ENCODE measurements at places on chromosomes 6 and 20.

DNA sequence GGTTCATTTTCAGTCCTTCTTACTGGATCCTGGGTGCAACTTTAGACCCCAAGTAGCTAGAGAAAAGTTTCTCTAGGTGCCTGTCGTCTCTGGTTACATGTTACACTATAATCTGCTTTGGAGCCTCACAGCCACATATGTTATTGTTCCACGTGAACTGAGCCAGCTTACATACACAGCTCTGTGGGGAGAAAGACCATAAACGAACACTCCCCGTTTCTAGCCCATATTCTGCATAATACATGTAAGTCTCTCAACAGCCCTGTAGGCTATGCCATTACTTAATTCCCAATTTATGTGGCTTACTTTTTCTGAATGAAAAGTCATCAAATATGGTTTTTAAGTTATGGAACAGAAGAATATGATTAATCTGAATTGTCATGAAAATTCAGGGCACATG lies 233.8 kb downstream of the BCKDHB start:
- no peak for DNase-seq

GRCh38 chr20:23624324-23624691 lies 13.4 kb downstream of the CST3 start:
- DNase-seq, result no peak

GRCh38 chr6:167776906-167777627 lies 49.6 kb upstream of the AFDN start:
- DNase-seq, result no peak

- DNase-seq, result no peak
Measured at GRCh38 chr6:73608761-73609160, 45.0 kb downstream of the SLC17A5 start.

- no peak for DNase-seq
Measured at GRCh38 chr6:108510461-108511319, 50.0 kb upstream of the FOXO3 start.

- DNase-seq, result no peak
Measured at GRCh38 chr20:48198929-48199451, 413.7 kb upstream of the SULF2 start.

DNA sequence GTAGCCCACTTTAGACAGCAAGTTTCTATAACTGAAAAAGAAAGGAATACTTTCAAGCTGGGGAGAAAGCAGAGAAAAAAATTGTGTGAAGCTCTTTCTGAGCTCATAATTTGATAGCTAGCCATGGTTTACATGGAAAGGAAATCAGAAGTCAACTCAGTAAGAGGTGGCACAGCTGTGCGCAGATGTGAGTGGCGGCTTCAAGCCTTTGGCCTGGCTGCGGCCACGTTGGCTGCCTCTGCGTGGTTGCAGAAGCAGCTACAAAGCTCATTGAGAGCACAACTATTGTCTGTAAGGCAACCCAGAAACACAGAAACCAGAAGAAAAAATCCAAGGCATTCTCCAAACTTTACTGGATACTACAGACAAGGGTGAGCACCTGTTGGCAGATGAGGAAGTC lies 136.9 kb downstream of the SASH1 start:
- DNase-seq, result no peak

DNA sequence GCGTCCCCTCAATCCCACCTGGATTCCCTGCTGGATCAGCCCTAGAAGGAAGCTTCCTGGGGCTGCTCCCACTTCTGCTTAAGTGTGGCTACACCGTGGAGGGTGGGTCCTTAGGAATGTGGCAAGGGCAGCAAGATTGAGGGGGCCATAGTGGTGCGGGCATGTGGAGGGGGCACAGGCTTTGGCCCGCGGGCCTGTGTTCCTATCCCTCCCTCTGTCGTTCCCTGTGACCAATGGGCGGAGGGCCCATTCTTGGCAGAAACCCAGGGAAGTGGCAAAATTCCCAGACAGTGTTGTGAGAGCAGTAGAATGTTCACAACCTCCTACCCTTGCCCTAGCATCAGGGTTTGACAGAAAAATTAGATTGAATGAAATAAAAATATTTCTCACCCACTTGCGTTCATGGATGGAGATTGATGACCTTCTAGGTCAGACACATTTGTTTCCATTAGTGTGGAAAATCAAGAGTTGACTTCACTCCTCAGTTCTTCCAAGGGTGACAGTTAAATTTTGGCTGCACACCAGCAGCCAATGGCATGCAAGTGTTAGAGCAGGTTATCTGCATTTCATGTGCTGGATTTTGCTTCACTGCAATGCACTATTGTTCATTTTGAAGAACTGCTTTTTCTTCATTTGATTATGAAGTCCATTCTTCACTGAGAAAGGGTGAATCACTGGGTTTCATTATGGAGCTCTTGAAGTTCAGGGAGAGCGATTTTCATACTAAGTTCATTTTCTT lies 49.3 kb upstream of the AHI1 start:
- DNase-seq, result no peak

DNA sequence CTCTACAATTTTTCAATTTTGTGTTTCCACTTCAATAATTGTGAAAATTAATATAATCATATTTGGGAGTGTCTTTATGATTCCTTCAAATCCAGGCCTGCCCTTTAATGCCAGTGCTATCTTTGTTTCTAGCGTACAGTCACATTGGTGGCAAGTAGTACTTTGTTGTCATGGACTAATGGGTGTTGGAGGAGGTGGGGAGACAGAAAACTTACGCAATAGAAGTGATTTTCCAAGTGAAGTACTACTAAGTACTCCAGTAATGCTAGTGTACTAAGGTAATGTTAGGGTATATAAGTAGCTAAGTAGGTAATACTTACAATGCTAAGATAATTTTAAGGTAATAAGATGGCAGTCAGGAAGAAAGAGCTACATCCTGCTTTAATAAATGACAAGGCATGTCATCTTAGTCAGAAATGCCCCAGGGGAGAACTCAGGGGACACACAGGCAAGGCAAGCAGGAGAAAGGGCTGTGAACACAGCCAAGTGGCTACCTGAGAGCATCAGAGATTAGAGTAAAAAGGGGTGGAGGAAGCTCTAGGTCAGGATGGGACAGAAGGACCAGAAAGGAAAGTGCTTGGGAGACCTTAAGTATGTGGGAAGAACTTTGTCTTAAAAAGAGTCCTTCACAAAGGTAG lies 217.2 kb upstream of the PRDM1 start:
- no peak for DNase-seq

- no peak for DNase-seq
Measured at GRCh38 chr6:144896871-144897270, 611.7 kb downstream of the UTRN start.

Measured in common myeloid progenitor, CD34-positive (primary cell).